Kidney glomerular epithelial cell (primary cell): ENCODE measurements at places on chromosomes 3 and 15.

- DNase-seq, result no peak
Measured at GRCh38 chr15:69809421-69809820, 288.3 kb downstream of the TLE3 start.

DNA sequence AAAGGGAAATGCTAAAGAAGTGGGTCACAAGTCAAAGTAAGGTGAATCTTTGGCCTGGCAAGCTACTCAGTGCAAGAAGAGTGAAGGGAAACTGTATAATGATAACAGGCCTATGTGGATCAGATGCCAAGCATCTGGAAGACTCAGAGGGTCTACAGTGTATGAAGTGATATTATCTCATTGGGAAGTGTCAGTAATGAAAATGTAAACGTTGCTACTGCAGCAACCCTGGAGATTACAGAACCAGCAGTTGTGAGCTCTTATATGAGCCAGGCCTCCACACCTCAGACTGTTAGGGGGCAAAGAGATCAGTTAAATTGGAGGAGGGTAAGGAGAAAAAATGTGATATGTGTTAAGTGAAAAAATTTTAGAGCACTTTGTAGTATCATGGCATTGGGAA is 195.4 kb upstream of the DPH6 start:
- DNase-seq, result no peak

DNA sequence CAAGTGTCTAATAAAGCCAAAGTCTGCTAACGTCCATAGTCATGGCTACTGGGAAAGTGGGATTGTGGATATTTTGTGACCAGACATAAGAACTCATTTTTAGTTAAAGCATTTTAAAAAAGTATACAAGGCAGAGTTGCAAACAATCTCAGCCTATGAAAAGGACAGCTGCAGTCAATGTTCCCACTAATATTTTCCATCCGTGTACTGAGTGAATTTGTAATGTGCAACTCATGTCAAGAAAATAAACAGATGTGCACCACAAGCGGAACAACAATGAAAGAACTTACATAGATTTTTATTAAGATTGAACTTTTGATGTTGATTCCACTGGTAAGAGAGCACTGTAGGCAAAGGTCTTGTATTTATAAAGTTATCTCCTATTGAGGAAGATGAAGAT is 231.3 kb upstream of the SEMA6D start:
- no peak for DNase-seq

DNA sequence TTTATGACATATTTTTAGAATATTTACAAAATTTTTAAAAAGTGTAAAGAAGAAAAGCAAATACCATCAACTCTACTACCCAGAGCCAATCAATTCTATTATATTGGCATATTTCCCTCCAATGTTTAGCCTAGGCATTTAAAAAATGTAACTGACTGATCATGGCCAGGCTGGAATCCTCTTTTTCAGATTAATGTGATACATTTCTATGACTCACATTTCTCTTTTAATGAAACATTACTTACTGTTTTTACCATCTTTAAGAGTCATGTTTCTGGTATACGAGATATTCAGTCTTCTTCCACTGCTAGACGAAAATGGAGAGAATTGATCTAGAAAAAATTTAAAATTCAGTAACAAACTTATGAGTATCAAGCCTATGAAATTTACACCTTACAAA is 53.4 kb upstream of the DCUN1D1 start:
- DNase-seq, result peak; percentile 28

- no peak for DNase-seq
Measured at GRCh38 chr3:144032531-144033239, 61.1 kb downstream of the DIPK2A start.

DNA sequence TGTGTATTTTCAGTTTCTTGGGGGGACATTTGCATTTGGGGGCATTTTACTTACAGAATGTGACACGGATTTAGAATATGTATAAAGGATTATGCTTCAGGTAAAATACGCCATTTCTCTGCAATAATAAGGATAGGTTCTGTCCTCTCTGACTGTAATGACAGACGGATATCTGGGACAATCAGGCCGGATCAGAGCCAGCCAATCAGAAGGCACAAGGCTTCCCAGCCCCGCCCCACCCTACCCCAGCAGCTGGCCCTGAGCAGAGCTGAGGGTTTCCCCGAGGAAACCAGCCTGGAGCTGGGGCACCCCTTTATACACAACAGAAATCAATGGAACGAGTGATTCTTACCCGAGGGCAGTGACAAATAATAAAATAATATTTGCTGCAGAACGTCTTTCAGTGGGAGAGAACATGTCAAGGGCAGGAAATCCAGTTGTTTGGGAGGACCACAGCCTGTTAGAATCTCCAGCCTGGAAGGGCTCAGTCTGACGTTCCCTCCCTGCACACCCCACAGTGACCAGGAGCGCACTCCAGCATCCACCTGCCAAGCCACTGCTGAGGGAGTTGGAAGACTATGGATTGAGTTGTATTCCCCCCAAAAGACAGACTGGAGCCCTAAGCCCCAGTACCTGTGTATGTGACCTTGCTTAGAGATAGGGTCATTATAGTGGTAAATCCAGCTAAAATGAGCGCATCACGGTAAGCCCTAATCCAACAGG is 30.3 kb upstream of the SEC13 start:
- DNase-seq, result no peak

DNA sequence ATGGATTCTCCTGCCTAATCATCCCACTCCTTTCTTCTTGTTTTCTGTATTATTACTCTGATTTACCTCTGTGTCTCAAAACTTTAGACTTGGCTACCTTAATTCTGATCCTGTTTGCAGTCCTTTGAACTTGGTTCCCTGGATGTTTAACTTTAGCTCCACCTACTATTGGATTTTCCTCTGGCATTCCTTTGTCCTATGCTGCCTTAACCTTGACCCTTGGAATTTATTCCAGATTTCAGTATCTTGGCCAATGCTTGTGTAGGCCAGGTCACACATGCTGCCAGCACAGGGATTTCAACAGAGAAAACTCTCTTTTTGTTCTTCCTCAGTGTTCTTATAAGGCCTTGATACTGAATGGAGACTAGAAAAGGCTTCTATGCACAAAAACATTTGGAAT is 65.0 kb upstream of the DNAJC19 start:
- no peak for DNase-seq

DNA sequence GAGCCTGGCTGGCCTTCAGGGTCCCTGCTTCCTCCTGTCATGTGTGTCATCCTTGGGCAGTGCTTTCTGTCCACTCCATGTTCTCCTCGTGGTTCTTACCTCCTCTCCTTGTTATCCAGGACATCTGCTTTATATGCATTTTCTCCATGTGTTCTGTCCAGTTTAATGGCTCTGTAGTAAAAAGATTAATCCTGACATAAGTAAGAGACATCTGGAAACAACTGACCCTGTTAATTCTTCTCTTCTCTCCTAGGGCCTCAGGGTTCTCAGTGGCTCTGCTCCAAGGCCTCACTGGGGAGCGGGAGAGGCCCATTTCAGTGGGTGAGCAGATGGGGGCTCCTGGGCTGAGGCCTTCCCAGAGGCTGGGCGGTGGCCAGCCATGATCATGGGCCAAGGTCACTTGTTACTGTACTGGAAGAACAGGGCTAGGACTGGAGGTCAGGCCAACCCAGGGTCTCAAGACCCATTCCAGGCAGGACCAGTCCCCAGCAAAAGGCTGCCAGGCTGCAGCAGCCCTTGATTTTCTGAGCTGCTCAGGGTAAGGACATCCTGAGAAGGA is 20.2 kb upstream of the CDCP1 start:
- no peak for DNase-seq

DNA sequence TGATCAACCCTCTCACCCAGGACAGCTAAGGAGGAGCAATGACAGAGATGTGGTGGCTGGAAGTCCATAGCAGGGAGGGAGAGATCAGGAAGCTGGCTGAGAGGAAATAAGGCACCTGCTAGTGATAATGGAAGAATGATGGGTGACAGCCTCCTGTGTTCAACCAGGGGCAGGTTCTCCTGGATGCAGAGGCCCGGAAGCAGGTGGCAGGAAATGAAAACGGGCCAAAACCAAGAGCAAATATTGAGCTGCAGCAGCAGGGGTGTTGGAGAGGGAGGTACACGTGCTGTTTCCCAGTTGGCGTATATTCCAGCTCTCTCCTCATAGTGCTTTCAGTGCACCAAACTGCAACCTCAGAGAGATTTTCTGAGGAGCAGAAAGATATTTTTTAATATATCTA is 213.4 kb upstream of the TBL1XR1 start:
- DNase-seq, result no peak

GRCh38 chr15:85003593-85004312 is 22.1 kb downstream of the PDE8A start:
- no peak for DNase-seq

DNA sequence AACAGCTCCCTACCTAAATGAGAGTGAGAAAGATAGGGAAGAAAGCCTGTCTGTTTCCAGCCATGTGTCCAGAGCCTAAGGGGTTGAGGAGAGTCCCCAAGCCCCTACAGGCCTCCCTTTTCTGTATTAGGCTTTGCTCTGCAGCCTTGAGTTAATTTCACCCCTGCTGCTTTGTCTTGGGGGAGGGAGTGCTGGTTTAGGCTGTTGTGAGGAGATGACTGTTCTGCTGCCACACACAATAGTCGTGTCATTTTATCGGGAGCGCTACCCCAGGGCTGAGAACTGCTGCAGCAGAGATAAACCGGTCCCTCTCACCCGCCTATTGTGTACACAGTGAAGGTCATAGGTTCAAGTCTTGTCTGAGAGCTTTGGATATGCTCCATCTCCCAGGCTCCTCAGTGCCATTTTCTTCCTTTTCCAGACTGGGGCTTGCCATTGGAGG is 1.4 kb downstream of the ZNF609 start:
- no peak for DNase-seq

- no peak for DNase-seq
Measured at GRCh38 chr3:174529298-174529697, 329.8 kb upstream of the NAALADL2 start.

- no peak for DNase-seq
Measured at GRCh38 chr15:24772266-24772665, 96.7 kb downstream of the NPAP1 start.

GRCh38 chr3:77063423-77063822 is 23.5 kb downstream of the ROBO2 start:
- DNase-seq, result no peak

- DNase-seq, result no peak
Measured at GRCh38 chr3:73618461-73618860, 6.3 kb downstream of the PDZRN3 start.

DNA sequence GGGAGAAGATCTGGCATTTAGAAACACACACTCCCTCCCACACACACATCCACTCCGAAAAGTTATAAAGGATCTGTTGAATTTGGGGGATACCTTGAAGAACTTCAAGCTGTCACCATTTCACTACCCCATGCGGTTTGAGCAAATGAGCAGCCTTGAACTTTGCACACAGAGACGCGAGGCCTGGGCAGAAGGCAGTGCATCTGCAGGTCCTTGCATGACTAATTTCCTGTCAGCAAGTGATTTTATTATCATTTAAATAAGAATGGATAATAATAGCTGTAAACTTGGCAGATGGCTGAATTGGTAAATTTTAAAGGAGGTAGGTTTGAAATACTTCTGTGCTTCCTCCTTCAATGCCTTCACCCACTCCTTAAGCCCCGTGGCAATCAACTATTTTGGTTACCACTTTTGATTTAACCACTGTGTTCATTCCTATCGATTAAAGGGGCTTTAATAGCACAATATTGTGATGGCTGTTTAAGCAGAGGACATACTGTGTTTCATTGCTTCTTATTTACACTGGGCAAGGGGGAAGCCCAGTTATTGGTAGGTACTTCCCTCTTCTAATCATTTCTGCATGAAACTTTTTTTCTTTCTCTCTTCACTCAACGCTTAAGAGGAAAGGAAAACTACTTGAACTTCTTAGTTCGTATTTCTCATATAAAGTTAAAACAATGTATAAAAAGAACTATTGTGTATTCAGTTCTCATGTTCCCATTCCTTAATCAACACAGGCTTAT is 108.1 kb downstream of the ROBO2 start:
- no peak for DNase-seq

DNA sequence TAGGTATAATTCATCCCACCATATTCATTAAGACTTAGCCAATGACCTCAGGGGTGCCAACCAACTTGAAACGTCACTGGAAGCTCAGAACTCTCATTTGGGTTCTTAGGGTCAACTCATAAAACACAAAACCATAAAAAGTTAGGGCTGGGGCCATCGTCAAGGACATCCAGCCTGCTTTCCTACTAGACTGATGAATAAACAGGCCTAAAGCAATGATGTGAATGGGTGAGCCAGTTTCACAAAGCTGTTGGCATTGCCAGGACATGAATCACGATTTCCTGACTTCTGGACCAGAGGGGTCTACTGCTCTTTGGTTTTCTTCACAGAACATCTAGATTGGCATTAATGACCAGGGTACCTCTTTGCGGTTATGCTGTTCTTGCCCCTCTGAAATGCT is 64.7 kb downstream of the EOMES start:
- DNase-seq, result no peak

DNA sequence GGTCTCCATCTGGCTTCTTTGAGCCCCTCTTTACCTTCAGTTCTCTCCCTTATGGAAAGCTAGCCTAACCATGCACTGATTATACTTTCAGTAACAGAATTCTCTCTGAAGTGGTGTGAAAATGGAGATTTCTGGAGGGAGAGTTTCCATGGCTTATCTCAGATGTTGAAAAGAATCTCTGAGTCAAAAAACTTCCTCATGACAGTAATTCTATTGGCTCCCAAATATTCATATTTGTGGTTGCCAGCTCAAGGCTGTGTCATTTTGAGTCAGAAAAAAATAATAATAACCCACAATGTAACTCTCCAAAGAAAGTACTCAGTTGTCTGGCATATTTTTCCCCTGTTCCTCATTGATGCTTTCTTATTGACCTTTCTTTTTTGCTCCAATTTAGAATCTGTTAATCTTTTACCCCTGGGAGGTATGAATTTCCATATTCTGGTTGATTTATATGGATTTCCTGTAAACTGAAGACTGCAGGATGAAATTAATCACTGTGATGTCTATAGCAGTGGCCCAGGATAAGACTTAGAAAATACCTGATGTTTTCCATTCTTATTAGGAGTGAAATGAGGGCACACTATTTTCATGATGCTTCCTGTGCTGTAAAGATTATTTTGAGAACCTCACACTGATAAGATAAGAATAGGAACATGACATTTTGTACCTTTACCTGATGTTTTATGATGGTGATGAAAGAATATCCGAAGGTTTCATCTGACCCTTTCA is 149.5 kb upstream of the EPHA3 start:
- peak; percentile 77 for DNase-seq

GRCh38 chr3:187567661-187568121 is 102.5 kb downstream of the SST start:
- peak; percentile 97 for DNase-seq
